ENCODE measurements at places on chromosomes 2 and 18.

DNA sequence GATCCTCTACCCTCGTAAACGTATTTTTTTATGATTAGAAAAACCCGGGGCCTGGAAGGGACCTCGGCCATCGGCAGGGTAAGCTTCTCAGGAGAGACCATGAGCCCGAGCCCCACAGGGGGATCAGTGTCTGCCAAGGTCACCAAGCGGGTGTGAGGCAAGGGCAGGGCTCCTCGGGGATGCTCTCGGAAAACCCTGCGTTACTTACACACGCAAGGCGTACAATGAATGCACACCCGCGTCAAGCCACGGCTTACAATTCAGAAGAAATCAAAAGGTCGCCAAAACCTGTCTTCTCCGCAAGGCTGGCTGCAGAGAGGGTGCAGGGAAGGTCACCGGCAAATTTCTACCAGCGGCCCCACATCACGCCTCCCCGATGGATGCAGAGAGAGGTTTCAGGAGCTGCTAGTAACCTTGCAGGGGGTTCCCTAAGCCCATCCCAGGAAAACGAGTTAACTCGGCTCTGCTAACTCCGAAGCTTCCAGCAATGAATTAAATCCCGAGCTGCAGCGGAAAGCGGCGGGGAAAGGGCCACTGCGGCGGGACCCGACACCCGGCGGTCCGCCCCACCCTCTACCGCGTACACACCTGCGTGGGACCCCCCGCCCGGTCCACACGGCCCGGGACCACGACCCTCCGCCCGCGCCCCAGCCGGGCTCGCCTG, 638 bp downstream of the ST3GAL5 start:
- DNase-seq = no peak

DNA sequence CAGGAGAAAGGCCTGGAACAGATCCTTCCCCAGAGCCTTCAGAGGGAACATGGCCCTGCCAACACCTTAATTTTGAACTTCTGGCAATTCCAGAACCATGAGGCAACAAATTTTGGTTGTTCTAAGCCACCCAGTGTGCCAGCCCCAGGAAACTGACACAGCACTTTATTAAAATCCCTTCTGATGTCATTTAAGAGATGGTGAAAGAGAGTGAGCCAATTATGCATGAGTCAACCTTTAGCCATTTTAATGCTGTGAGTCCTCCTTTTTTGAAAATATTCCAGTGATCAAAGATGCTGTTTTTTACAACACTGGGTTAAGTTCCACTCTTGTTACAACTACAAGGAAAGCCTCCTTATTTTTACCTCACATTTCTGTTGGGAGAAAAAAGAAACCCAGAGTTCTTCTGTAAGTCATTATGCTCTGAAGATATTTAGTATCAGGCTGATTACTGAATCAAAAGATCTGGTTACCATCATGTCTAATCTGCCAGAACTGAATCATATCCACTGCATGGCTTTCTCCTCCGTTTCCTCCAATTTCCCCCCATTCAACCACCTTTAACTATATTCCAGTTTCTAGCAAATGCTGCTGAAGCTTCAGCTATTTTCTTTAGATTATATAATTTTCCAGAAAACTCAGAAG, 235.4 kb downstream of the TXNL1 start:
- no peak for DNase-seq

GRCh38 chr18:506801-507200, 6.3 kb upstream of the COLEC12 start:
- DNase-seq = no peak

DNA sequence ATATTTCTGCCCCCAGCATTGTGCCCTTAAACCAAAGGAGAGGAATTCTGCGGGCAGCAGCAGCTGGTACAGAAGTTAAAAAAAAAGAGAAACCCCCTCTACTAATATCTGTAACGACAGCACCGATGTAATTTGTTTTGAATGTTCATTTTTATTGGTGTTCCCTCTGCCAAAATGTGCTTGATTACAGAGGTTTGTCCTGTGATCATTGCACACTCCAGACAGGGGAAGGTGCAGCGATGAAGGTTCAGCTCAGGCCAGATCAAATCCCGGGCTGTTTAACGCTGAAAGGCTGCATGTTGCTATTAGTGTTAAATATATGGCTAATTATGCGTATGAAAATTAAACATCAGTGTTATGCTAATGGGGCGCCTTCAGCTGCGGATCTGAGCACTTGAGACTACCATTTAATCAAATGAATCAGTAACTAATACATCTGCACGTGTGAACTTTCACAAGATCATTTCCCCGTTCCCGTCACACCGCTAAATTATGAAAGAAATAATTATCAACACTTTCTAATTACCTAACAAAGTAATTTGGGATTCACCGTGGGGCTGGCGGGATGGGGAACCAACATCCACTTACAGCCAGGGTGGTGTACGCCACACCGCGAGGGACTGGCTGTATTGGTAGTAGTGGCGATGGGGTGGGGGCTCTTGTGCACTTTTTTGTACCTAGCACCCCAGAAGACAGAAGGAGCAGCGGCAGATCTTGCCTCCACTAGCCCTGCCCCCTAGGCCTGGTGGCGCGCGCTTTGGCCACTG, 1.5 kb upstream of the DLX1 start:
- DNase-seq = no peak

DNA sequence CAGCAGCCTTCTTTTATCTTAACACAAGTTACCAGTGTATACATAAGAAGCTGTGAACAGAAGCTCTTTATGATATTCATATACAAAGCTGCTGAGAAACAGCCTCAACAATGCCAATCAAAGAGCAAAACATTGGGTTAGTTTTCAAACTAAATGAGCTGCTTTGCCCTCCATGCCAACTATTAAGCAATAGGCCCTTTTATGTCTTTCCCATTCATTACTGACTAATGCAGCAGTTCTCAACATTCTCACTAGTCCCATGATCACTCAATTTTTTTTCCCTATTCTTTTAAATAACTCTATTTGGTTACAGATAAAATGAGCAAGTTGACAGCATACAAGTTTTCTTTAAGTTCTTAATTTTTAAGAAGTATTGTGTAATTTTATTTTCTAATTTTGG, 57.9 kb upstream of the FRZB start:
- DNase-seq = no peak

DNA sequence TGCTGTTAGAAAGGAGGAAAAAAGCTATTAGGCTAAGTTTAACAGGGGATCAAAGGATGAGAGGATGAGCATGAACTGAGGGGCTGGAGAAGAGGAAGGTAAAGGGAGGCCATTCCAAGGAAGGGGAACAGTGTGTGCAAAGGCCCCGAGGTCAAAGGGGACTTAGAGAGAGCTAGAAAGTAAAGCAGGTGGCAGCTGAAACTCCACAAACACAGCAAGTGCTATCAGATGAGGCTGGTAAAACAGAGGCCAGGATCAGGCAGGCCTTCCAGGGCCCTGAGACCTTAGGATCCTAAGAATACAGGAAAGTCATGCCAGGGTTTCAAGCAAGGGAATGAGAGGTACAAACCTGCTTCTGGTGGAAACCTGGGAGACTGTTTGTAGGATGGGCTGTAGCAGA, 5.8 kb downstream of the HDAC4 start:
- DNase-seq = no peak

DNA sequence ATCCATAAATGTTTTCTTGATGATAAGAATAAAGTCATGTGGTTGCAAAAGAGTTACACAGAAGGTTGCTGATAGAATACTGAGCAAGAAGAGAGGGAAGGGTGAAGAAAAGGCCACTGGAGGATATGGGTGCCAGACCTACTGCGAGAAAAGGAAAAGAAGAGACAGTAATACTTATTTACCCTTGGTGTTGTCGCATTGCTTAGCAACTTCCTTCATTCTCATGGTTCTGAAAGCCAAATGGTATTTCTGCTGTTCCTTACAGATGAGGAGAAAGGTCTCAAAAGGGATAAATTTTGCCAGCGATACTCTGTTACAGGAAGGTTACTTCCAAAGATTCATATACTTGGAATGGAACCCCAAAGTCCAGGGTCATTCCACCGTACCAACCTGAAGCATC, 62.5 kb downstream of the LHCGR start:
- no peak for DNase-seq

- DNase-seq = no peak
Measured at GRCh38 chr2:240822280-240822847, 2.3 kb upstream of the KIF1A start.

DNA sequence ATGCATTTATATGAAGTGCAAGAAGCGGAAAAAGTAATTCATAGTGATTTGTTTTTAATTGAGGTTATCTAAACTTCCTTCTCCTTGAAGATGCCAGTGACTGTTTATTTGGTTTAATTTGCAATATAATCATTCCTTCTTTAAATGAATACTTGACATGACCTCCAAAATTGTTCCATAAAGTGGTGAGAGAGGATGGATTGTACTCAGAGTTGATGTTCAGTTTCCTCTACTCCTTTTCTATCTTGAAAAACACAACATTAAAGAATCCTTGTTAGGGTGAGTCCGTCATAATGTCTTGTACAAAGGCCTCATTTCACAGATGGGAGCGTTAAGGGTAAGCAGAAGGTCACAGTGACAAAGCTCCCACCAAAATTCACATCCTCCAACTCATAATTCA, 756.1 kb upstream of the KLHL29 start:
- no peak for DNase-seq

- no peak for DNase-seq
Measured at GRCh38 chr2:55916473-55917049, 7.0 kb downstream of the EFEMP1 start.

- no peak for DNase-seq
Measured at GRCh38 chr18:78423811-78424210, 555.8 kb upstream of the SALL3 start.

- DNase-seq = no peak
Measured at GRCh38 chr2:159900343-159900742, 102.3 kb upstream of the CD302 start.

DNA sequence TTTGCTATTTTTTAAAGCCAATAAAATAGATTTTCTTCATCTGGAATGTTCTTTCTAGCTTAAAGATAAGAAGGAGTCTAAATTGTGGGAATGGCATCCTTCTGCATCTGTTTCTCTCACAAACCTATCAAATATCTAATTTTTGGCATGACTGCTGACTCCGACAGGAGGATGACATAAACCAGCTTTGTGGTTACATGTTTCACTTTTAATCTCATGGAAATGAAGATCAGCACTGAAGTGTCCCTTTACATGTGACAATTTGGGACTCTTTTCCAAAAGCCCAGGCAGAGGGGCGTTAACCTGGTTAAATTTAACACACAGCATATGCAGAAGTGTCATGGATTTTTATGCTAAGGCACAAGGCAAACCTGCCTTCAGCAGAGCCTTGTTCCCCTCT, 694.7 kb downstream of the ARHGAP15 start:
- no peak for DNase-seq

GRCh38 chr2:197911667-197912066, 107.3 kb downstream of the PLCL1 start:
- DNase-seq = no peak

GRCh38 chr18:29512203-29512602, 1335.3 kb upstream of the CDH2 start:
- DNase-seq = no peak

- DNase-seq = no peak
Measured at GRCh38 chr2:109497463-109497862, 116.3 kb downstream of the SEPTIN10 start.

GRCh38 chr2:65877331-65878010, 445.1 kb upstream of the SPRED2 start:
- DNase-seq = peak; percentile 77

- no peak for DNase-seq
Measured at GRCh38 chr2:21781962-21782361, 658.2 kb downstream of the TDRD15 start.

GRCh38 chr2:16656784-16657391, 8.7 kb downstream of the CYRIA start:
- peak; percentile 47 for DNase-seq

- DNase-seq = no peak
Measured at GRCh38 chr2:1685957-1686783, 58.1 kb downstream of the PXDN start.

DNA sequence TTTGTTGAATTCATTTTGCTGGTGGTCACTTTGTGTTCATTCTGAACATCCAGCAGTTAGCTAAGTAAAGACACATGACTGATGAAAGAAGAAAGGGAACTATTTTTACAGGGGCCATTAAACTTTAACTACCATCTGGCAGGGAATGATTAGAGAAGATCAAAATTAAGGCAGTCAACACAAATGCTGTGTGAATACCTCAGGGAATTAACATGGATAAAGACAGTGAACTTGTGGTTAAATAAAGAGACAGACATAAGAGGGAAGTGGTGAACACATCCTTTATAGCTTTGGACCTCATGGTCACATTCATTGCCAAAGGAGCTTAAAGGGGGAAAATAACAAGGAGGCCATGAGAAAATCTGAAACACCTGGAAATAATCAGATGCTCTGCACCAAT, 52.6 kb upstream of the ATP5MC3 start:
- no peak for DNase-seq

- no peak for DNase-seq
Measured at GRCh38 chr2:192390401-192390800, 195.7 kb upstream of the TMEFF2 start.

GRCh38 chr2:181588546-181588945, 68.4 kb downstream of the CERKL start:
- DNase-seq = no peak

DNA sequence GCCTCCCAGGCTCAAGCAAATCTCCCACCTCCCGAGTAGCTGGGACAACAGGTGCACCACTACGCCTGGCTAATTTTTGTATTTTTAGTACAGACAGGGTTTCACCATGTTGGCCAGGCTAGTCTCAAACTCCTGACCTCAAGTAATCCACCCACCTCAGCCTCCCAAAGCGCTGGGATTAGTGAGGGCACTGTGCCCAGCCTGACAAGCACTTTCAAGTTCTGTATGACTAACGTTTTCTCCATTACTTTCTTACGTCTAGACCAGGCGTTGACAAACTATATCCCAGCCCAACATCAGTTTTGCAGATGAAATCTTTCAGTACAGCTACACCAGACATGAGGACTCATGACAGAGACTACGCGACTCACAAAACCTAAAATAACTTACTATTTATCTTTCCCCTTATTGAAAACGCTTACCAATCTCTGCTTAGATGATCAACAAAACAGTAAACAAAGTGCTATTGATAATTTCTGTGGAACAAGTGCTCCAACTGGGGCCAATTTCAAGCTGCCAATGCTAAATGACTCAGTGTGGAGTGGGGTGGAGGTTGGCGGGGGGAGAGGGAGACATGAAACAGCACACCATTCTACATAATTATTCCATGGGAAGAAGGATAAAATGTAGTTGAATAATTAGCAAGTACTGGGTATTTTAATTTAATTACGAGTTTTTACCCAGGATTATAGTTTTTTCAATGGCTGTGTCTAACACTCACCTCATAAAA, 59.1 kb downstream of the SAP130 start:
- DNase-seq = no peak

GRCh38 chr2:121469356-121469755, 61.3 kb upstream of the RNU4ATAC start:
- no peak for DNase-seq
